Left cardiac atrium (tissue), 4 donors: ENCODE measurements at places on chromosomes 1 and 21. TPM values are rescaled to one million over a fixed set of nuclear protein-coding genes. Genes with fewer than 3 reads are reported as not detected.

- no peak for DNase-seq
These were observed 42.2 kb upstream of the TTC39A start for GRCh38 chr1:51372561-51372960.

The TFF2 gene
- total RNA-seq, result not detected

The ZFP69B gene
- 1.2 TPM for total RNA-seq

The KRTAP13-3 gene
- total RNA-seq, result not detected
